Stimulated activated CD4-positive, alpha-beta T cell treated with anti-CD3 and anti-CD28 coated beads, Interleukin-15, amount 100 ng/mL, for 1 hour (primary cell): ENCODE measurements at places on chromosomes 7 and 10.

- no peak for DNase-seq
Observed at GRCh38 chr10:26048756-26049155, 114.7 kb downstream of the MYO3A start.

DNA sequence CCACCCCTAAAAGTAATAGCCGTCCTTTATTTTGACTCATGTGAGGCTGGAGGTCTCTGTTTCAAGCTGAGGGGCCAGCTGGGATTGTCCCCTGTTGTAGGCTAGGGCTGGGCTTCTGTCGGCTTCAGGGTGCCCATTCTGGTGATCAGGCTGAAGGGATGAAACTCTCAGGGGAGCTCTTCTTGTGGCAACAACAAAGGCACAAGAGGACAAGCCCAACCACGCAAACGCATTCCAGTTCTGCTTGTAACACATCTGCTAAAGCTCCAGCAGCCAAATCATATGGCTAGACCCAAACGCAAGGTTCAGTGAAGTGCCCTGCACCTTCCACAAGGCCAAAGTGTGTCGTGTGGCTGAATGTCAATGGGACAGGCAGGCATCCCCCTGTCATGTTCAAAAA is 405.7 kb downstream of the INHBA start:
- no peak for DNase-seq

- no peak for DNase-seq
Observed at GRCh38 chr7:140297192-140297591, 101.1 kb downstream of the SLC37A3 start.

DNA sequence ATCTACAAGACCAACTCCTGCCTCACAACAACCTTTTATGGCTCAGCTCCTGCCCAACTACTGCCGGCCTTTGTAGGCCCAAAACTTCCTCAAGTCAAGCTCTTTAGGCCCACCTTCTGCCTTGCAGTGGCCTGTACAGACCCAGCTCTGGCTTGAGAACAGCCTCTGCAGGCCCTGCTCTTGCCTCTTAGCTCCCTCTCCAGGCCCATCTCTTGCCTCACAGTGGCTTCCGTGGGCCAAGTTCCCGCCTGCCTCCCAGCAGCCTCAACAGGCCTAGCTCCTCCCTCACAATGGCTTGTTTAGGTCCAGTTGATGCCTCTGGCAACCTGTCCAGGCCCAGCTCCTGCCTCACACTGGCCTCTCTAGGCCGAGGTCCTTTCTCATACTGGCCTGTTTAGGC is 32.4 kb upstream of the VKORC1L1 start:
- DNase-seq: no peak

- DNase-seq: no peak
Observed at GRCh38 chr7:30467271-30467670, 11.3 kb downstream of the NOD1 start.

GRCh38 chr10:129689671-129690071 is 222.6 kb downstream of the MGMT start:
- DNase-seq: no peak

DNA sequence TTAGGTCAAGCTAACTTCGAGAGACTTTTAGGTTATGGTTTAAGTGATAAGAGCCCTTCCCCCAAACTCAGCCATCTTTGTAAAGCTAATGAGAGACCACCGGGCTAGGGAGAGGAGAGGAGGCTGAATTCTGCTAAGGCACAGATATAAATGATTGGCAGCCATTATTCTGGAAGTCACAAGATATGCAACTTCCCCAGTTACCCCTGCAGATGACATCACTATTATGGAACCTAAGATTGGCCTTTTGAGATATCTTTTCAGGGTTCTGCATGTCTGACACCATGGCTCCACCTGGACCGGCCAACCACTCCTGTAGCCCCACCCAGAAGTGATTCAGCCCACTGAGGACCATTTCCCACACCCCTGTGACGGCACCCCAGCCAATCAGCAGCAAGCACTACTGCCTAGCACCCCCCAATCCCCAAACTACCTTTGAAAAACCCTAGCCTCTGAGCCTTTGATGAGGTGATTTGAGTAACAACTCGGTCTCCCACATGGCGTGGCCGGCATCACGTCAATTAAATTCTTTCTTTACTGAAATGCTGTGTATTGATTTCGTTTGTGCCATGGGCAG is 14.4 kb downstream of the VIPR2 start:
- DNase-seq: no peak

- no peak for DNase-seq
Observed at GRCh38 chr10:75140246-75140645, 28.8 kb downstream of the SAMD8 start.
